ENCODE measurements at places on chromosomes 3 and 15. TPM values are rescaled to one million over a fixed set of nuclear protein-coding genes. Genes with fewer than 3 reads are reported as not detected.

SLC28A1 gene
- total RNA-seq: not detected

PLA2G4D gene
- total RNA-seq: not detected

PLSCR4 gene
- not detected for total RNA-seq

SAMMSON gene
- total RNA-seq: not detected

ACOX2 gene
- not detected for total RNA-seq

GNAT1 gene
- total RNA-seq: not detected

HHLA2 gene
- 0.48 TPM for total RNA-seq

GRCh38 chr3:195177422-195178123, 93.4 kb downstream of the XXYLT1 start:
- DNase-seq: no peak

DNA sequence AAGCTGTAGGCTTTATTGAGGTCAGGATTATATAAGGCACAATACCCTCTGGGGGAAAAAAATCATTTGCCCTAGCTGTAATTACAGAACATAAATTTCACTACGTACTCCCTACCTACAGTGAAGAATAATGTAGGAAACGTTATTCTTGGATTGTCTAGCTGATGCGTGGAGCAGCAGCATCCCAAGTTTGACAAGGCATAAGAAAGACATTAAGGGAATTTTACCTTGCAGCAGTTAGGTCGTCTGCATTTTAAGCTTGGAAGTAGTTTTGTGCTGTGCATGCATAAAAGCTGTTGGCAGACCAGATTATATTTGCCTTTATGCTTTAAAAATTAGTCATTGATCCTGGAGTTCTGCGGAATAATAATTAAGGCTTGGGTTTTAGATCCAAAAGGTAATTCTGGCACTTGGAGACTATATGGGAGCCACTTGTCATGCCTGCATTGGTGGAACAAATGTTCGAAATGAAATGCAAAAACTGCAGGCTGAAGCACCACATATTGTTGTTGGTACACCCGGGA, 2.2 kb downstream of the EIF4A2 start:
- no peak for DNase-seq

- peak; percentile 70 for DNase-seq
Observed at GRCh38 chr3:50316657-50317242, 5.8 kb downstream of the HYAL2 start.

- no peak for DNase-seq
Observed at GRCh38 chr3:105611304-105612192, 244.8 kb downstream of the ALCAM start.

DNA sequence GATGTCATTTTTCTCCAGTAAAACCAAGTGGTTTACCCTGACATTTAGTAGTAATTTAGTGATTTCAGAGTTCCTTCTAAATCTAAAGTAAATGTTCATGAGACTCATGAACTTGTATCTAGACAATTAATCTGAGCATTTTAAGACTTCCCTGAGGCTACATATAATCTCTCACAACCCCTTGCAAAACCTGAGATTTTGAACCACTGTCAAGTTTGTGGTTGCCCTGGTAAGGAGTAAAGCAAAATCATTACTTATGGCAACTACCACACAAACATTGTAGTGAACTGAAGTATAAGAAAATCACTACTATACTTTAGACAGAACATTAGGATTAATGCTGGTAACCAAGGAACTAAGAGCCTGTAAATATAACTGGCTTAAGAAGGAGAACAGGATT, 370.2 kb downstream of the TIGIT start:
- no peak for DNase-seq

GRCh38 chr3:8538913-8539312, 37.3 kb downstream of the LMCD1 start:
- DNase-seq: no peak

DNA sequence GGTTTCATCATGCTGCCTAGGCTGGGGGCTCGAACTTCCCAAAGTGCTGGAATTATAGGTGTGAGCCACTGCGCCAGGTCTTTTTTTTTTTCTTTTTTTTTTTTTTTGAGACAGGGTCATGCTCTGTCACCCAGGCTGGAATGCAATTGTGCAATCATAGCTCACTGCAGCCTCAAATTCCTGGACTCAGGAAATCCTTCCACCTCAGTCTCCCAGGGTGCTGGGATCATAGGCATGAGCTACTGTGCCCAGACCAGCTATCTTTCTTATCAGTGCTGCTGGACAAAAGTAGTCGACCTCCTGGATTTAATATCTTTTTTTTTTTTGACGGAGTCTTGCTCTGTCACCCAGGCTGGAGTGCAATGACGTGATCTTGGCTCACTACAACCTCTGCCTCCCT, 60.8 kb downstream of the TFDP2 start:
- no peak for DNase-seq

DNA sequence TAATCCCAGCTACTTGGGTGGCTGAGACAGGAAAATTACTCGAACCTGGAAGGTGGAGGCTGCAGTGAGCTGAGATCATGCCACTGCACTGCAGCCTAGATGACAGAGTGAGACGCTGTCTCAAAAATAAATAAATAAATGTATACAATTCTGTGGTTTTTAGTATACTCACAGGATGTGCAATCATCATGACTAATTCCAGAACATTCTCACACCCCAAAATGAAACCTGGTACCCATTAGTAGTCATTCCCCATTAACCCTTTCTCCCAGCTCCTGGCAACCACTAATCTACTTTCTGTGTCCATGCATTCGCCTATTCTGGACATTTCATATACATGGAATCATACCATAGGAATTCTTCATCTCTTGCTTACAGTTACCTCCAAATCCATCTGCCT, 44.5 kb downstream of the LRRFIP2 start:
- DNase-seq: no peak

DNA sequence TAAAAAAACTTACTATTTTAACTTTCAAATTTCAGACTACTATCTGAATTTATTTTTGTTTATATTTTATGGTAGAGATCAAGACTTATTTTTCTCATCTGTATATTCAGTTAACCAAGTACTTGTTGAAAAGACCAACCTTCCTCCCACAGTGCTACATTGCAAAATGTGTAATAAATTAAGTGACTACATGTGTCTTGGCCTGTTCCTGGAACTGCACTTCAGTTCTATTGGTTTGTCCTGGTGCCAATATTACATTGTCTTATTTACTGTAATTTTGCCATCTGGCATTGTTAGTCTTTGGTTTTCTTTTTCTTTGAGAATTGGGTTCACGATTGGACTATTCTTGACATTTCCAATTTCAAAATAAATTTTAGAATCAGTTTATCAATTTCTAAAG, 138.4 kb upstream of the KCNMB2 start:
- no peak for DNase-seq

- DNase-seq: no peak
Observed at GRCh38 chr3:46135475-46135874, 72.6 kb downstream of the CCR1 start.

DNA sequence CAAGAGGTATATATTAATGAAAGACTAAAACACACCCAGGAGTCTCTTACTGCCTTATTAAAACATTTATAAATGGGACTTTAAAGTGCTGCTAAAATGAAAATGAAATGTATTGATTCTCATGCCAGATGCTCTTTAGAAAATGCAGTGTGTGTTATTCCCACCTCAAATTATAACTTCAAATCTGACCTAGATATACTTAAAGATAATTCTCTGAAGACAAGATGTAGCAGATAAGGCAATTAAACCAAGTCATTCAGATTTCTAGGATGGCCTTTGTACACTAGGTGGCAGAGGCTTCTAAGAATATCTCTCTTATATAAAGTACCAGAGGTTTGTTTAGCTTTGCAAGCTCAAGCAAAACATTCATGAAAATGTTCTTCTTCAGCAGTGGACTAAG, 26.9 kb upstream of the GOLGA8B start:
- no peak for DNase-seq

GRCh38 chr3:72451841-72452240, 396.4 kb downstream of the SHQ1 start:
- no peak for DNase-seq
